ENCODE measurements at places on chromosomes 4 and X. TPM values are rescaled to one million over a fixed set of nuclear protein-coding genes. Genes with fewer than 3 reads are reported as not detected.

DNA sequence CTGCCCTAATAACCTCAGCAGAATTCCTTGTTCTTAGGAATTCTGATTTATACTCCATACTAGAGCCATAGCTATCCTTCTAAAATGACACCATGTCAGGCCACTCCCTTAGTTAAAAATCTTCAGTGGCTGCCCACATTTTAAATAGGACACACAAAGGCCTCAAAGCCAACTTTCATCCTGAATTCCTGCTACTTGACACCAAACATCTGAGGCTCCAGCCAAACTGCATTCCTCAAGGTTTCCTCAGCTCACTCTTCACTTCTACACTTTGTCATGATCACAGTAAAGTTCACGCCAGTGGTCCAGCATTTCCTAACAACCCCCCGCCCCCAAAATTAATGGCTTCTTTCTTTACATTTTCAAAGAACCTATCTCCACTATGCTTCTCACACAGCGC lies 124.3 kb downstream of the ADGRA3 start:
- no peak for DNase-seq
- H3K4me3 ChIP-seq = no peak overlapping the region
- no peaks in the 10 kb centered on the region for H3K27me3 ChIP-seq
- no peak overlapping the region for H3K27ac ChIP-seq

DNA sequence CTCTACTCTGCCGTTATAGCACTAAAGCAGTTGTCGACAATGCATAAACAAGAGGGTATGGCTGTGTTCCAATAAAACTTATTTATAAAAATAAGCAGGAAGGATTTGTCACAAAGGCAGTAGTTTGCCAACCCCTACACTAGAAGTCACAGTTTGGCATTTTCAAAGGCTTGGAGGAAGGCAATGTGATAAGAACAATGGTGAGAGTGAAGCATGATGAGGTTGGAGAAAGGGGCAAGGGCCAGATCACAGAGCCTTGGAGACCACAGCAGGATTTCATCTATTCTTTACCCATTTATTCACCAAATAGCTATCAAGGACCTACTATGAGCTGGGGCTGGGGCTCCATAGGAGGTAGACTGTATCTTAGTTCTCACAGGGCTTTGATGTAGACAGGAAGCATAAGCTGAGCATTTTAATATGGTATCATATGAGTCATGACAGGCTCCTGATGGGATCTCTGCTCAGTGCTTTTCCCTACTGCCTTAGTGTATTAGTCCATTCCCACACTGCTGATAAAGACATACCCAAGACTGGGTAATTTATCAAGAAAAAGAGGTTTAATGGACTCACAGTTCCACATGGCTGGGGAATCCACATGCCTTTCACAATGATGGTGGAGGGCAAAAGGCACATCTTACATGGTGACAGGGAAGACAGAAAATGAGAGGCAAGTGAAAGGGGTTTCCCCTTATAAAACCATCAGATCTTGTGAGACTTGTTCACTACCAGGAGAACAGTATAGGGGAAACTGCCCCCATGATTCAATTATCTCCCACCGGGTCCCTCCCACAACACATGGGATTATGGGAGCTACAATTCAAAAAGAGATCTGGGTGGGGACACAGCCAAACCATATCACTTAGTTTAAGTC lies 58.9 kb downstream of the PPM1K start:
- no peak overlapping the region for H3K4me3 ChIP-seq
- H3K27ac ChIP-seq = no peak overlapping the region
- no peak for DNase-seq
- no peaks in the 10 kb centered on the region for H3K4me1 ChIP-seq

DNA sequence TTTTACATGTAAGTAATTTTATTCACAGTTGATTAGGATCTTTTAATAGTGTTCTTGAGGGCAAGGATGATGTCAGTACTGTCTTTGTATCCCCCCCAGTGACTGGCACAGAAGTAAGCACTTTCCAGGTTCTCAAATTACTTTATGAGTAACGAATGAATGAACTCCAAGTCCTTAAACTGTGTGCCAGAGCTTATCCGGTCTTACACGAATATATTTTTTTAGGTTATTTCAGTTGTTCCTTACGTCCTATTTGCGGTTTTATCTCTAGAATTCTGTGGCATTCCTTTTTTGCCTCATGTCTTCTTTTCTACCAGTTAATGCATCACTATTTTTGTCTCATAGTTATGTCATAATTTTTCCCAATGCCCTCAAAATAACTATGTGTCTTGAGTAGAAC lies 106.9 kb upstream of the MID1IP1 start:
- no peak overlapping the region for H3K4me3 ChIP-seq
- no peaks in the 10 kb centered on the region for H3K36me3 ChIP-seq
- DNase-seq = no peak

DNA sequence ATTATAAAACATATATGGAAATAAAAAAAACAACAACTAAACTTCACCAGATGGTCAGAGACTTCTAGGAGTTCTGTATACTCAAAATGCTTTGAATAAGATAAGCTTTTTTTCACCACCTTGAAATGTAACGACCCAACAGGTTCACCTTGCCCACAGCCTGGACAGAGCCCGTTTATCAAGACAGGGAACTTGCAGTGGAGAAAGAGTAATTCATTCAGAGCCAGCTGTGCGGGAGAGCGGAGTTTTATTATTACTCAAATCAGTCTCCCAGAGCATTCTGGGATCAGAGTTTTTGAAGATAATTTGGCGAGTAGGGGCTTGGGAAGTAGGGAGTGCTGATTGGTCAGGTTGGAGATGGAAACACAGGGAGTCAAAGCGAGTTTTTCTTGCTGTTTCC lies 38.5 kb downstream of the AGA start:
- H3K4me1 ChIP-seq = no peaks in the 10 kb centered on the region
- no peak for DNase-seq
- H3K27me3 ChIP-seq = no peaks in the 10 kb centered on the region
- H3K4me3 ChIP-seq = no peak overlapping the region

GRCh38 chrX:102546828-102547493 lies 30.4 kb upstream of the TMSB15A start:
- no peaks in the 10 kb centered on the region for H3K4me1 ChIP-seq
- H3K36me3 ChIP-seq = no peaks in the 10 kb centered on the region
- no peak overlapping the region for H3K4me3 ChIP-seq
- no peak overlapping the region for H3K27ac ChIP-seq
- no peak for DNase-seq

- no peaks in the 10 kb centered on the region for H3K4me1 ChIP-seq
- peaks cover 5% of the 10 kb centered on the region for H3K27me3 ChIP-seq
- DNase-seq = no peak
These were observed 31.5 kb downstream of the RTL5 start for GRCh38 chrX:72100051-72100755.

Gene FAM241A
- total RNA-seq = 1.9 TPM

Gene COQ2
- total RNA-seq = 23.4 TPM

All from colonic mucosa (tissue), 4 donors.